Naive B cell (primary cell): ENCODE measurements at places on chromosomes 2 and 18.

DNA sequence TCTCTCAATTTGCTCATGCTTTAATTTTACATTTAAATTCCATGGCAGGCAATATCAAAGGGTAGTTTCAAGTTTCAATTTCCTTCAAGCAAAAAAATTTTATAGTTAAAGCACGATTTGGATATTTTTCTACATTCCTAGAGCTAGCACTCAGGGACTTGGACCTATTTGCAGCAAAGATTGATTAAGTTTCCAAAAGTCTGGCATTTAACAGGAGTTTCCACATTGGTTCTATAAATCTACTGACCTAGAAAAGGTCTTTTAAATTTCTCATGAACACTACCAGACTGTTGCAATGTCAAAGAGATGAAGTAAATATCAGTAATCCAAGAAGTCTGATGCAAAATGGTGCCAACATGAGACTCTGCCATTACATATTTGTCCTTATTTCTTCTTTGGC, 253.7 kb upstream of the LINC00305 start:
- DNase-seq, result no peak

GRCh38 chr2:127721978-127722355, 20.7 kb downstream of the SFT2D3 start:
- DNase-seq, result no peak

DNA sequence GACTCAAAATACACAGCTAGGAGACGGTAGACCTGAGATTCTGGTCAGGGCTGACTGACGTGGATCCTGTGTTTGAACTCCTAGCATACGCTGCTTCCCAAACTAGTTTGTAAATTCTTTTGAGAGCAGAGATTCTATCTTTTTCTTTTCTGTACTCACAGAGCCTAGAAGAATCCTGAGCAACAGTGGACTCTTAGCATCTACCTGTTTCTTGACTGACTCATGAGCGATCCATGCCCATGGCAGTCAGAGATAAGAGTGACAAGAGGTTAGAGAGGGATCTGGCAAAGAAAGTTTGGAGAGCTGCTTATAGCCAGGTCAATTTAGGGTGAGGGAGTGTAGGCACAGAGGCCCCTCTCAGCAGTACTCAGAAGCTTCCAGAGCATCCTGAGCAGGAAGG, 41.1 kb upstream of the PPP1CB start:
- no peak for DNase-seq

- no peak for DNase-seq
These were observed 37.1 kb upstream of the TNFRSF11A start for GRCh38 chr18:62287781-62288664.

GRCh38 chr2:70091816-70092215, 4.5 kb downstream of the PCBP1 start:
- DNase-seq, result no peak

GRCh38 chr2:69466728-69467127, 29.5 kb upstream of the NFU1 start:
- no peak for DNase-seq

DNA sequence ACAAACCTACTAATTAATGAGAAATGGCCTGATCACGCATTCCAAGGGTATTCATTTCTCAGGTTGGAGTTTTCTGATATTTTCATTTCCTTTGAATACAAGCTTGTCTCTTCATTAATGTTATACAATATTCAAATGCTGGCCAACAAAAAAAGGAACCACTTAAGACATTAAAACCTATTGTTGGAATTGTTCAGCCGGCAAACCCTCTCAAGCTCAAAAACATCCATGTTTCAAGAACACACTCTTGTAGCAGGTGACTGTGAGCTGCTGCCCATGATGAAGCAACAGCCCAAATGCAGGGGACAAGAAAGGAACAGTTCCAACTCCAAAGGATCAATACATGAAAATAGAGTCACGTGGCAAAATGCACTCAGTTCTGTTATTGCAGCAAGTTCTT, 454.5 kb downstream of the BCL11A start:
- no peak for DNase-seq

GRCh38 chr2:148810081-148810480, 64.9 kb upstream of the KIF5C start:
- no peak for DNase-seq

GRCh38 chr2:16104315-16104948, 164.1 kb downstream of the MYCN start:
- DNase-seq, result no peak

- no peak for DNase-seq
These were observed 32.4 kb upstream of the EML4 start for GRCh38 chr2:42136782-42137124.

GRCh38 chr2:121237980-121238665, 46.9 kb downstream of the TFCP2L1 start:
- no peak for DNase-seq
